ENCODE measurements at places on chromosomes 3 and 15.
A peak's percentile ranks its signal among the peaks of the same experiment; 100 is the strongest.

- no peak for DNase-seq
Measured at GRCh38 chr3:185631108-185631507, 45.0 kb downstream of the SENP2 start.

DNA sequence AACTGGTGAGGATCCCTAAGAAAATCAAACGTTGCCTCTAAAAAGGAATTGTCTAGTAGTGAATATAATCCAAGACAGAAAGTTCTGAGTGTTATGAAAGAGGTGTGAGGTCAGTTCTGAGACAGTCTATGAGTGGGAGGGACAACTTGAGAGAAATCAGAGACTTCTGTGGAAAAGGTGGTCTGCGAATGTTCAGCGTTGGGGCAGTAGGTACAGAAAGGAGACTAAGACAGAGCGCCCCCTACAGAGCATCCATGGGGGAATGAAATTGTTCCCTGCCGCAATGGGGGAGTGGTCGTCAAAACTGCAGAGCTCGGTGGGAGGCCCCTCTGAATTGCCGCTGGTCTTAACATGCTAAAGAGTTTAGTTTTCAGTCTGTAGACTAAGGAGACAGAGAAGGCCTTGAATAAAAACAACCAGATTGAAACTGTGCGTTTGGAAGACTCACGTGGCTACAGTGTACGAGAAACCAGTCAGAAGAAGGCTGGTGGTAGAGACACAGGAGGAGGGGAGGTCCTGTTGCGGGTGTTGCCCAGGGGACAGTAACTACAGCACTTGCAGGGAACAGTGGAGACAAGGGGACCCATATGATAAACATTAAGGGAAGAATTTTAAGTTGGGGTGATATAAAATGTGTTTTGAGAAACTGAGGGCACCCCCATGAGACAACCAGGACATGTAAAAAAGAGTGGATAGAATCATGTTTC, 6.9 kb downstream of the TNIK start:
- DNase-seq = no peak

DNA sequence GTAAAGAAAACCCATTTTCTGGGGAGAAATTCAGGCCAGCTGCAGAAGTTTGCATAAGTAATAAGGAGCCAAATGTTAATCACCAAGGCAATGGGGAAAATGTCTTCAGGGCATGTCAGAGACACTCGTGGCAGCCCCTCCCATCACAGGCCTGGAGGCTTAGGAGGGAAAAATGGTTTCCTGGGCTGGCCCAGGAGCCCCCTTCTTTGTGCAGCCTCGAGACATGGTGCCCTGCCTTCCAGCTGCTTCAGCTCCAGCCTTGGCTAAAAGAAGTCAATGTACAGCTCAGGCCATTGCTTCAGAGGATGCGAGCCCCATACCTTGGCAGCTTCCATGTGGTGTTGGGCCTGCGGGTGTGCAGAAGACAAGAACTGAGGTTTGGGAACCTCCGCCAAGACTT, 20.6 kb upstream of the TRIM59 start:
- DNase-seq = no peak

GRCh38 chr15:74519311-74519710, 21.7 kb upstream of the ARID3B start:
- DNase-seq = no peak

DNA sequence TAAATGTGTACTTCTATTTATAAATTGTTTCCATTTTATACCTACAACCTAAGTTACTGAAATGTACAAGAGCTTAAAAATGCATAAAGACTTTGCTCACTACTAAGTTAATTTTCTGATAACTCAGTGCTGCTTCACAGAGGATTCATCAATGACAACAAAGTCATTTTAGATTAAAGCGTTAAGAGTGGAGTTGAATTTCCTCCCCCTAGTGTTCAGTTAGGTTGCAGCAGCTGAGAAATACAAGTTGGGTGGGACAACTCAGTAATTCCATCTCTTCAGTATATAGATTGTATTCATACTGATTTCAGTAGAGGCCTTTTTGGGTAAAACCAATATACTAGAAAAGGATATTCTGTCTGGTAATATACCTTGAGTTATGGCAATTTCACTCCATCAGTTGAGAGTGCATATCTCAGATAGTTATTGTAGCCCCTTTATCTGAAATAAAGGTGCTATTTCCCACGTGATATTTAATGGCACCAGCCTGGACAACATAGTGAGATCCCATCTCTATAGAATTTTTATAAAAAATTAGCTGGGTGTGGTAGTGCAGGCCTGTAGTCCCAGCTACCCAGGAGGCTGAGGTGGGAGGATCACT, 6.9 kb upstream of the RPL35A start:
- no peak for DNase-seq

GRCh38 chr3:66465587-66465986, 35.2 kb downstream of the LRIG1 start:
- no peak for DNase-seq

GRCh38 chr3:53642211-53642610, 147.8 kb downstream of the CACNA1D start:
- DNase-seq = no peak

DNA sequence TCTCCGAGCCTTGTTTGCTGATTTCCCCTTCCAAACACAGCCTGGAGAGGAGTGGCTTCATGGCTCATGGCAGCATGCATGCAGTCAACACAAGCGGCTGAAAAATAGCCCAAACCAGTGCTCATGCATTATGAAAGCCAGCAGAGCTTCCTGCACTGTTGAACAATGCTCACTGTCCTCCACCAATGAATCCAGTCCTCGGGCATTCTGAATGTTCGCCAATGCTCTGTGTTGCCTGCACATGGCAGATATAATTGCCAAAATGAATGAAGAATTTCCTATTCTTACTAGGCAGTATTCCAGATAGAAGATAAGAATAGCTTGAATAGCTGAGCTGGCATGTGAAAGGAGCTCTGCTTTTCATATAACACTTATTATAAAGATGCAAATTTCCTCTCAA, 252.7 kb downstream of the ROBO1 start:
- peak; percentile 6 for DNase-seq

- DNase-seq = no peak
Measured at GRCh38 chr15:59171067-59171397, 35.6 kb upstream of the LDHAL6B start.

GRCh38 chr15:29516929-29517328, 247.3 kb upstream of the NSMCE3 start:
- no peak for DNase-seq

DNA sequence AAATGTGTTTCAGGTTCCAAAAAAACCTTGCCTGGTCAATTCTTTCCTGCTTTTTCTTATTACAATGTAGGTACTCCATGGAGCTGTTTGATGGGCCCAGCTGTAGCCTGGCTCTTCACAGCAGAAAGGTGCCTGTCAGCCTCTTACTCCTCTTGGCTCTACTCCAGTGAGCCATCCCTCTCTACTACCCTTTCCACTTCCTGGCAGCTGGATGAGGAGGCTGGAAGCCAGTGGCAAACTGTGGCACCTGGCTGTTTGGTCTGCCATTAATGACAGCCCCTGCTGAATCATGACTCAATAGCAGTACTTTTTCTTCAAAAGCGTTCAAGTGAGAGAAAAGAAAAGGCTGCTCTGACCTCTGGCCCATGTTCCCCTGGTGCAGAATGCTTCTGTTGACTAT, 618.1 kb downstream of the PYDC2 start:
- no peak for DNase-seq

GRCh38 chr15:31031471-31032067, 40.1 kb upstream of the MTMR10 start:
- DNase-seq = no peak

GRCh38 chr15:72116731-72117485, 1.0 kb downstream of the MYO9A start:
- peak; percentile 71 for DNase-seq

- no peak for DNase-seq
Measured at GRCh38 chr15:49678655-49679054, 57.8 kb downstream of the DTWD1 start.

- DNase-seq = no peak
Measured at GRCh38 chr15:65942436-65942835, 73.1 kb downstream of the RAB11A start.

Data from C1 segment of cervical spinal cord (tissue), 14 donors.